Keratinocyte (primary cell): ENCODE measurements at places on chromosomes 13 and 19. TPM values are rescaled to one million over a fixed set of nuclear protein-coding genes. Genes with fewer than 3 reads are reported as not detected.

ZNF229 gene
- polyA plus RNA-seq, result 4.8 to 6.7 TPM (median 5.9 TPM) in 3 replicates

COLGALT1 gene
- polyA plus RNA-seq, result 89.4 to 126 TPM (median 90.9 TPM) in 3 replicates

GRCh38 chr13:43770871-43771270 is 15.9 kb downstream of the ENOX1 start:
- no peaks in the 10 kb centered on the region for H3K27me3 ChIP-seq
- DNase-seq, result no peak
- H3K4me3 ChIP-seq, result no peak overlapping the region
- no peaks in the 10 kb centered on the region for H3K36me3 ChIP-seq
- no peaks in the 10 kb centered on the region for H3K4me1 ChIP-seq
- H3K27ac ChIP-seq, result no peak overlapping the region

FREM2 gene
- 0.01 to 0.07 TPM (median 0.03 TPM) in 3 replicates for polyA plus RNA-seq

DNA sequence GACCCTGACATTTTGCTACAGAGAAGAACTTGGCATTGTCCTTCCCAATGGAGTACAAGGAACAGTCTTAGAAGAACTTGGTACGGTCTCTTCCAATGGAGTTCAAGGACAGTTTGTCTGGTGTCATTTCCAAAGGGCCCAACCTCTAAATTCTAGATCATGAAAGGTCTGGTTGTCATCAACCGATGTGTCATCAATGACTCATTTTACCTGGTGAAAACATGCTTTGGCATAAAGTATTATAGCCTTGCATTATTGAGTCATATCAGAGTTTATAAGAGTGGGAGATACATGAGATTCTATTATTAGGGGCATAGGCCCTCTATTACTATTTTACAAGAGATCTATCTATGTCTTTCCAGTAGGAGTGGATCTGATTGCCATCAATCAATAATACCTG is 4.3 kb downstream of the CYP2B6 start:
- no peaks in the 10 kb centered on the region for H3K4me1 ChIP-seq
- H3K27me3 ChIP-seq, result no peaks in the 10 kb centered on the region
- no peak overlapping the region for H3K4me3 ChIP-seq
- H3K27ac ChIP-seq, result no peak overlapping the region

GRCh38 chr13:30978981-30979956 is 46.8 kb downstream of the TEX26 start:
- no peak overlapping the region for H3K4me3 ChIP-seq
- H3K36me3 ChIP-seq, result no peaks in the 10 kb centered on the region
- peak; percentile 5 for DNase-seq
- H3K27me3 ChIP-seq, result no peaks in the 10 kb centered on the region

DNA sequence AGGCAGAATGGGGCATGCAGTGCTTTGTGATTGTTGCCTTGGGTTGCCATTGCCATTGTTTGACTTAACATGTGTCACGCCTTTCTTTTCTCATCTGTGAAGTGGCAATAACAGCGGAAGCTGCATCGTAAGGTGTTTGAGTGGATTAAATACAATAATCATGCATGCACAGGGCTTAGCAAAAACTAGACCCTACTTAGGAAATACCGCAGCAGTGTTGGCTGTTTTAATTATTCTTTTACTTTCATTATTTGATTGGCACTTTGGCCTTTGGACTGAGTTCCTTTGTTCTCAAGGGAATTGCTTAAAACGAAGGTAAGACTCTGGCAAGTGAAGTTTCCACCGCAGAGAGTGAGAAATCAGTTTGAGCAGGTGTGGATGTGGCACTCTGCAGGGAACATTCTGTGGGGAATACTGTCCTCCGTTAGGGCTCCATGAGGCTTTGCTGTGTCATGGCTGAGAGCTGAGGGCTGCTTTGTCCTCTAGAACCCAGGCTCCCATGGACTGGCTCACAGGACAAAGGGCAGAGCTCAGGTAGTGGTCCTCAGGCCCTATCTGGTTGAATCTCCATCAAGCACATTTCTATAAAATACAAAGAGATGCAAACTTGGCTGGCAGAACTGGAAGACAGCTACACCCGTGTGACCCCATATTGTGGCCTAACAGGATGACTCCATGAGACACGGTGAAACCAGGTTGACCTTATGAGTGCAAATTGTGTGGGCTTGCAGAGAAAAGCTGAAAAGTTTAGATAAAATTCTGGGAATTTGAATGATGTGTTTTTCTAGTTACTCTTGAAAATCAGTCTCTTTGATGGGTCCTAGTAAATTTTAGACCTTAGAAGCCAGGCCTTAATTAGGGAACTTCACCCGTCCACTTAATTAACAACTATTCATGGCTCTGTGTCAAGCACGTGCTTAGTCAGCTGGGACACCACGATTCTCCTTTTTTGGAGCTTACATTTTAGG is 407.2 kb downstream of the KCNRG start:
- no peak overlapping the region for H3K27ac ChIP-seq
- DNase-seq, result no peak
- H3K4me1 ChIP-seq, result peaks cover 3% of the 10 kb centered on the region
- H3K36me3 ChIP-seq, result no peaks in the 10 kb centered on the region
- H3K27me3 ChIP-seq, result no peaks in the 10 kb centered on the region

DNA sequence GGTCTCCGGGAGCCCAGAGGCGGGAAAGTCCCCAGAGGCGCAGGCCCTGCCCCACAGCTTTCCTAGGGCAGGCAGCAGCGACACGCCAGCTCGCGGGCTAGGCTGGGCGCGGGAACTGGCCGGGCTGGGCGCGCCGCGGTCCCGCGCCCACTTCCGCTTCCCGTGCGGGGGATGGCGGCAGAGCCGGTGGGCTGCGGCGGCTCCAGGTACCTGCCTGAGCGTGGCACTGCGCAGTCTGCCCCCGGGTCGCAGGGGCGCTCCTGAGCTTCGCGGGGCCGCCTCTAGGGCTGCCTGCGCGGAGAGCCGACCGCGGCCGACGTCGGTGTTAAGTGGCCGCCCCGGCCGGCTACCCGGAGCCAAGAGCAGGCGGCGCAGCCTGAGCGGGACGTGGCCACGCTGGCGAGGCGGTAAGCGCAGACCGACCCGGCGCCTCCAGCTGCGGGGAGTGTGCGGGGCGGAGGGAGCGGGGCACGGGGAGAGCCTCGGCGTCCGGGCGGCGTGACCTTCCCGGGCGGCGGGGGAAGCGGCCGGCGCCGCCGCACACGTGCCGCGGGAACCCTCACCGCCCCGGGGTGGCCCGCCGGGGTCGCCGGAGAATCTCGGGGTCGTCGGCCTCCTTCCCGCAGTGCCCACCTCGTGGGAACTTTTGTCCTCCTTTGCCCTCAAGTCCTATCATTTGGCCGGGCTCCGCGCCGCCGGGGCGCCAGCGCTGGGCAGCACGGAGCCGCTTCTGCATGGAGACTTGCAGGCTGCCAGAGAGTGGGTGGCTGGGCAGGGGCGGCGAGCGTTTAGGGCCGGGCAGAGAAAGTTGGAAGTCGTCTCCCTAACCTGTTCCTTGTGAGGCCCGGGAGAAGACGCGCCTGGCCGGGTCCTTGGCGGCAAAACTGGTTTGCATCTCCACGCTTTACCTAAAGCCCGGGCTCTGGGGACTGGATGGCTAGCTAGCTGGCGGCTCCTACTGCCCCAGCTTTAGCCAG is 31.4 kb upstream of the MPHOSPH8 start:
- H3K4me1 ChIP-seq, result peaks cover 23% of the 10 kb centered on the region
- H3K27me3 ChIP-seq, result no peaks in the 10 kb centered on the region
- H3K27ac ChIP-seq, result peak overlapping the region; percentile 64
- peak overlapping the region; percentile 71 for H3K4me3 ChIP-seq
- H3K36me3 ChIP-seq, result peaks cover 5% of the 10 kb centered on the region

- H3K4me1 ChIP-seq, result no peaks in the 10 kb centered on the region
- no peaks in the 10 kb centered on the region for H3K27me3 ChIP-seq
- no peak overlapping the region for H3K4me3 ChIP-seq
- H3K36me3 ChIP-seq, result no peaks in the 10 kb centered on the region
- H3K27ac ChIP-seq, result no peak overlapping the region
- no peak for DNase-seq
Observed at GRCh38 chr13:78045916-78046315, 127.3 kb upstream of the EDNRB start.

TINCR gene
- polyA plus RNA-seq, result 5.6 to 20.3 TPM (median 9.7 TPM) in 3 replicates

STOML3 gene
- 0.04 TPM in 1 of 3 replicates, not detected in the others for polyA plus RNA-seq

DNA sequence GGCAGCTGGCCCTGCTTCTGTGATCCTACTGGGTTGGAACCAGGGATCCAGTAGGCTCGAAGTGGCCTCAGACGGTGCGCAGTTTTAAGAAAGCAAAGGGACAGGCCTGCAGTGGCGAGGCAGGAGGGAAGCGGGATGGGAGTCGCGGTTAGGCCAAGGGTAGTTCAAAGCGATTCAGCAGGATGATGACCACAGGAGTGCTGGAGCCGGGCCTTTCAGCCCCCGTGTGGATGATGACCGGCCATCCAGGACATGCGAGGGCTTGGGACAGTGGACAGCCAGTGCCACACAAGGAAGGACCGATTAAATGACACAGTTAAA is 854 bp downstream of the RNASEH2B start:
- H3K27ac ChIP-seq, result peak overlapping the region; percentile 83
- no peaks in the 10 kb centered on the region for H3K27me3 ChIP-seq
- no peaks in the 10 kb centered on the region for H3K36me3 ChIP-seq
- peaks cover 19% of the 10 kb centered on the region for H3K4me1 ChIP-seq
- DNase-seq, result no peak
- H3K4me3 ChIP-seq, result peak overlapping the region; percentile 81

GRCh38 chr13:76014406-76015318 is 378.5 kb downstream of the LMO7 start:
- H3K36me3 ChIP-seq, result no peaks in the 10 kb centered on the region
- no peak overlapping the region for H3K27ac ChIP-seq
- no peaks in the 10 kb centered on the region for H3K4me1 ChIP-seq

- H3K27ac ChIP-seq, result no peak overlapping the region
- H3K4me1 ChIP-seq, result no peaks in the 10 kb centered on the region
- H3K27me3 ChIP-seq, result no peaks in the 10 kb centered on the region
- H3K36me3 ChIP-seq, result no peaks in the 10 kb centered on the region
- H3K4me3 ChIP-seq, result no peak overlapping the region
Observed at GRCh38 chr19:28641395-28641794, 571.6 kb downstream of the UQCRFS1 start.
